CD4-positive, alpha-beta T cell treated with Interleukin-2 at 100 ng/mL for 4 hours (primary cell): ENCODE measurements at places on chromosomes 11 and 22.

DNA sequence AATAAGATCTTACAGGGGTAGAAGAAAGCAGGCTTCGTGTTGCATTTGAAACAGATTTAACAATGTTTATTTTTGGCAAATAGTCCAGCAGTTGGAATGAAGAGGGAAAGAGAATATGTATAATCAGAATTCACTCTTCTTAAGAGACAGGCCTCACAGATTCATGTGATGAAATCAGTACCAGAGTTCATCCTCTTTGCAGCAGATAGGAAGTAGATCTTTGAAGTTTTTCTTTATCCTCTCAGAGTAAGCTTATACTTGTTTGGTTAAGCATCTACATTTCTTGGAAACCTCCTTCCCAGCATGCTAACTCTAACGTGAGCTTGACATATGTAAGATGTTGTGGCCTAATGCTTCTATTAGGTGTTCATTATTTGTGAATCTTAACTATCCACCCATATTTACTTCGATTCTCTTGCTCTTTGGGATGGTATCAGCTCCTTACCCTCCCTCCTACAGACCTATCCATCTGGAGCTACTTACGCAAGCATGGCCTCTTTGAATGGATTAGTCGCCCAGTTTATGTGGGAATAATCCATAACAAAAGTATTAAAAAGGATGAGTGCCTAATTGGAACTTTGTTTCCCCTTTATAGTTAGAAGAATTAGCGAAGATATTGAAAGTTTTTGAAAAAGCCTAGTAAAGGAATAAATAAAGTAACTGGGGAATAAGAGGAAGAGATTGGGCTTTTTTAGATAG is 80.1 kb downstream of the PRMT3 start:
- DNase-seq = no peak

DNA sequence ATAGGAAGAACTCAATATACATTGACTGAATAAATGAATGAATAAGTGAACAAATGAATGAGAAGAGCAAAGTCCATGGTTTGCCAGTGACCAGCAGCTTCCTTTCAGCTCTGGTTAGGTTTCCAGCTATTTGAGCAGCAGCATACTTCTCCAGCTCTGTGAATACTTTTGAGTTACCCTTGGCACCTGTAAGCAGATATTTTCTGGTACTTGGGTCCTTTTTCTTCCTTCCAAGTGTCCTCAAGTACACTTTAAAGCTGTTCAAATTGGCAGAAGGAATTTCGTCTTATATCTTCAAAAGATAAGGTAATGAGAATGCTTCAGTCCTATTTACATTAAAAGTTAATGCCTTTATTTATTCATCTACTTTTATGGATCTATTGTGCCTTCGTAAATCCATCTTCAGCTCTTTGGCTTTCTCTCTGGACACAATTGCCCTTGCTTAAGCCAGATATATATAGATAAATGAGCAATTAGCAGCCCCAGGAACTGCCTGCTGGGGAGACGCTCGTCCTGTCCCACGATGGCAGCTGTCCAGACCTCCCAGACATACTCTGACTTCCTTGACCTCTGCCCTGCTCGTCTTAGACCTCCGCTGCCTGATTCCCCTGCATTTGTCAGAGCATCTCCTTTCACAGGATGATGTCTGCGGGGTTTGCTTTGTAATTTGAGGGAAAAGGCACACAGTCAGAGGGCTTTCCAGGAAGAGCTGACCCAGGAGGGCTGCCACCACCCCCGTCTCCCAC is 926.3 kb downstream of the OPCML start:
- DNase-seq = no peak

DNA sequence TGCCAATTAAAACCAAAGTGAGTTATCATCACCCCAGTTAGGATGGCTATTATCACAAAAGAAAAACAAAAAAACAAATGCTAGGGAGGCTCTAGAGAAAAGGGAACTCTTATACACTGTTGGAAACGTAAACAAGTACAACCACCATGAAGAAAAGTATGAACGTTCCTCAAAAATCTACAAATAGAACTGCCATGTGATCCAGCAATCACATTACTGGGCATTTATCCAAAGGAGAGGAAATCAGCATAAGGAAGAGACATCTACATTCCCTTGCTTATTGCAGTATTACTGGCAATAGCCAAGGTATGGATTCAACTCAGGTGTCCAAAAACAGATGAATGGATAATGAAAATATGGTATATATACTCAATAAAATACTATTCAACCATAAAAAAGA is 1145.1 kb downstream of the LRRC4C start:
- no peak for DNase-seq

- DNase-seq = no peak
Observed at GRCh38 chr22:34080433-34080832, 160.2 kb upstream of the LARGE1 start.
